Central memory CD4-positive, alpha-beta T cell (primary cell): ENCODE measurements at places on chromosomes 7 and 10.
A peak's percentile ranks its signal among the peaks of the same experiment; 100 is the strongest.

- DNase-seq: no peak
Observed at GRCh38 chr7:33691180-33691579, 214.2 kb upstream of the BMPER start.

DNA sequence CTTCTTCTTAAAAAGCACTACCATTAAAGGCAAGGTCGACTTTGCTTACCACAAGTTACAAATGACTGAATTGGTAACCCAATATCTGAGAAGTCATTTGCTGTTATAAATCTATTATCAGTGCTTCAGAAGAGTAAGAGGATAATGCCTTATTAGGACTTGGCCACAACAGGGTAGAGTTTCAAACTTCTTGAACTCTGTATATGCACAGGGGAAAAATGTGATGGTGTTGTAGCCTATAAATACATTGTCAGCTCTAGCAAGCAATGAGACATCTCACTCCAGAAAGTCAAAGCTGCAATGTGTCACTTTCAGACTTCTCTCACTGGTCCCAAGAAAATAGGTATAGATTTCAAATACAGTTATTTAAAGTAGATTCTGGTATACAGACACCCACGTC lies 9.3 kb downstream of the TFEC start:
- no peak for DNase-seq

DNA sequence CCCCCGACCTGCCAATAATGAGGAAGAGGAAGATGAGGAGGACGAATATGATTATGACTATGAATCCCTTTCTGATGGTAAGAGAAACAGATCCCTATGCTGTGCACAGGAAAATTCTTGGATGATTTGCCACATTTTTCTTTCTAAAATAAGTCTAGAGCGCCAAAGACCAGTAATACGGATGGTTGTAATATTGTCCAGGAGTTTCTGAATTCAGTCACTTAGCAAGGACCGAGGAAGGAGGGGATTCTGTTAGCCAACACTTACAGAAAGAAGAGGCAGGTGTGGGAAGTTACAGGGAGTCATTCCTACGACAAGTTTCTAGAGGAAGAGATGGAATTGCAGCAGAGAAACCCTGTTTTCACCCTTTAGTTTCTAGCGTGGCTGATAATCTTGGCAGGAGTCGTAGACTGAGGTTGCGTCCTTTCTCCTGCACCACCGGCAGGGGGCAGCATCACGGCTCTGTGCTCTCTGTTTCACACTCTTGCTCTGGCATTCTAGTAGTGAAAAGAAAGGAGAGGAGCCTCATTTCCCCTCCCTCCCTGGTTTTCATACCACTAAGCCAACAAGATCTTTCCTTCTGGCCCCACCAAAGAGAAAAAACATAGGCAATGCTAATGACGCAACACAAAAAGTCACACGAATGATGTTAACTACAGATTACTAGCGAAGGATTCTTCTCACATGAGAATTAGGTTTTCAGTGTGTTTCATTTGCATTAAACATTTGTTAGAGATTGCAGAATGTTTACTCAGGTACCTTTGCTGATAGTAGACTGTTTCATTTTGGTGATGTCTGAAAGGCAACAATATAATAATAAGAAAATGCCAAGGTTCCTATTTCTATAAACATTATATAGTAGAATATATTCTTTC lies 82.7 kb downstream of the NOC3L start:
- peak; percentile 20 for DNase-seq

- DNase-seq: no peak
Observed at GRCh38 chr7:37118004-37118403, 330.7 kb downstream of the ELMO1 start.

DNA sequence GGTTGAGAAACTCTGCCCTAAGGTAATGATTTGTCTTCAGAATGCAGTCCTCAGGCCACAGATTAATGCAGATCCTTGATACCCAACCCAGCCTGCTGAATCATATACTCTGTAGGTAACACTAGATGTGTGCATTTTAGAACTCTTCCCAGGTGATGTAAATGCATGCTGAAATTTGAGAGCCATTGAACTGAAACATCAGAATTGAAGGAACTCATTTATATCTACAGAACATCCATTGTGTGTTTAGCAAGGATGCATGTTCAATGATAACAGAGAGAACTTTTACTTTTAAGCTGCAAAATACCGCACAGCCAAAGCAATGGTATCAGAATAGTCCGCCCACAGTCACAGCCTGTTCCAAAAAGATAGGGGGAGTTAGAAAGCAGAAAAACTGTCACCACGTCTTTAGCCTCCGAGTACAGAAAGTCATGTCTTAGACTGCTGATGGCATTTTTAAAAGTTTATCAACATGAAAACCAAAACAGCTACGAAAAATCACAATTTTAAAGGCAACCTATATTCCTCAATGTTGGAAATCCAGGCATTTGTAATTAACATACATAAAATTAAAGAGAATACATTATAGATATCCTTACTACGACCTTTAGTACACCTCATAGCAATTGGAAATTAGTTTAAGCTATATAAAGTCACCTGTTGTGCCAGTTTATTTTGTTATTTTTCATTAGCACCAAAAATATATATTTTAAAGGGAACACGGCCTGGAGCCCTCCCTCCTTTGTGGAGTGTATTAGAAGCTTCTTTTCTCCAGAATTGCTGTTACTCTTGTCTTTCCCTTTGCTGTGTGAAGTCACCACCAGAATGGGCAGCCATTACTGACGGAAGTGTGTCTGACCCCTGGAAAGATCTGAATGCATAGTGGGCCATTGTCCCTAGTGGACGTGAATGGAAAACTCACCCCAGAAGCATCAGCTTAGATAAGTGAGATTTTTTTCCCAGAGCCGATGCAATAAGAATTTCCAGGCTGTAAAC lies 65.8 kb upstream of the PRKAR2B start:
- DNase-seq: no peak
